ENCODE measurements at places on chromosomes 1 and 21.

- DNase-seq, result peak; percentile 43
Observed at GRCh38 chr21:29299046-29299915, 559 bp downstream of the BACH1 start.

DNA sequence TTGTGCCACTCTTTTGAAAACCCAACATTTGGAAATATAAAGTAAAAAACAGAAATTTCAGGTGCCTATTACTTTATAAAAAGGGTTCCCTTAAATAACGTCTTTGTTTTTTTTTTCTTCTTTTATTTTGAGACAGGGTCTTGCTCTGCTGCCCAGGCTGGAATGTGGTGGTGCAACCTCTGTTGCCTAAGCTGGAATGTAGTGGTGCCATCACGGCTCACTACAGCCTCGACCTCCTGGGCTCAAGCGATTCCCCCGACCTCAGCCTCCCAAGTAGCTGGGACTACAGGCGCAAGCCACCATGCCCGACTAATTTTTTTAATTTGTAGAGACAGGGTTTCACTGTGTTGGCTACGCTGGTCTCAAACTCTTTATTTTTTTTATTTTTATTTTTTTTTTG lies 110.2 kb upstream of the HNRNPU start:
- DNase-seq, result no peak

GRCh38 chr1:186828611-186829454 lies at the start of gene PLA2G4A:
PLA2G4A (plus strand) TSS chr1:186828949; CDS start chr1:186854355, 25,406 bp downstream.
- no peak for DNase-seq

GRCh38 chr1:51327386-51327785 lies 3.0 kb downstream of the TTC39A start:
- DNase-seq, result no peak

GRCh38 chr1:38139738-38140487 lies 93.3 kb upstream of the POU3F1 start:
- DNase-seq, result no peak

DNA sequence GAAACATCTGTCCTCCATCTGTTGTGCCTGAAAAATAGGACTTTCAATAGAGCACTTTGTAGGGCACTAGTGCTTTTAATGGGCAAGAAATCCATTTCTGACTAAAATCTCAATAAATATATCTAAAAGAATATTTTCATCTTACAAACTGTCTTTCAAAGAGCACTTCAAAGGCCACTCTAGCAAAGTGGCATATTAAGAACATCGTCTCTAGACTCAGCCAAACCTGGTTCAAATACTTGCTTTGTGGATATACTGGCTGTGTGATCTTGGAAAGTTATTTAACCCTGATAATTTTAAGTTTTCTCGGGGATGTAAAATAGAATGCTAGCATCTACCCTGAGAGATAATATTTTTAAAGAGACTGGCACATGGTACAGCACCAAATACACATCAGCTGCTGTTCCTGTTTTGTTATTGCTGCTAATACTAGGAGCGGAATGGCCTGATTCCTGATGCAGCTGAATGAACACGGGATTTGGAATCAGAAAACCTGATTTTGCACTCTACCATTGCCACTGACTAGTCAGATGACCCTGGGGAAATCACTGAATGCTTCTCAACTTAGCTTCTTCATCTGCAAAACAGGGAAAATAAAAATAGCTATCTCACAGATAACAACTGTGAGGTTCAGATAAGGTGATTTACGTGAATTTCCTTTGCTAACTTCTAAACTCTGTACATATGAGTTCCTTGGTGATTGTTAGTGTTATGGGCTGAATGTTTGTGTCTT lies 25.2 kb upstream of the LRRC8C start:
- no peak for DNase-seq

GRCh38 chr1:164841702-164842465 lies 282.9 kb downstream of the PBX1 start:
- DNase-seq, result no peak

GRCh38 chr1:218365226-218365999 lies 20.3 kb downstream of the TGFB2 start:
- no peak for DNase-seq

GRCh38 chr1:68811806-68812205 lies 314.9 kb upstream of the DEPDC1 start:
- DNase-seq, result no peak

GRCh38 chr1:176923283-176923682 lies 241.2 kb downstream of the ASTN1 start:
- no peak for DNase-seq

Data from stimulated activated CD8-positive, alpha-beta memory T cell treated with anti-CD3 and anti-CD28 coated beads, Interleukin-4, amount 100 ng/mL, for 1 hour (primary cell).